ENCODE measurements at places on chromosomes 12 and 14.

- DNase-seq = no peak
Observed at GRCh38 chr14:103123634-103124500, 606 bp downstream of the TNFAIP2 start.

- DNase-seq = no peak
Observed at GRCh38 chr12:132170637-132171292, 26.5 kb downstream of the NOC4L start.

DNA sequence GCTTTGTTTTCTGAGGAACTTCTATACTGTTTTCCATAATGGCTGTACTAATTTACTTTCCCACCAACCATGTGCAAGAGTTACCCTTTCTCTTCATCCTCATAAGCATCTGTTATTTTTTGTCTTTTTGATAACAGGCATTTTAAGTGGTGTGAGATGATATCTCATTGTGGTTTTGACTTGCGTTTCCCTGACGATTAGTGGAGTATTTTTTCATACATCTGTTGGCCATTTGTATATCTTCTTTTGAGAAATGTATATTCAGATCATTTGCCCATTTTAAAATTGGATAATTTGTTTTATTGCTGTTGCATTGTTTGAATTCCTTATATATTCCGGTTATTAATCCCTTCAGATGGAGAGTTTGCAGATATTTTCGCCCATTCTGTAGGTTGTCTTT is 10.2 kb upstream of the HMGA2 start:
- DNase-seq = no peak

- no peak for DNase-seq
Observed at GRCh38 chr12:109018296-109018695, 2.6 kb downstream of the SVOP start.

- no peak for DNase-seq
Observed at GRCh38 chr14:55973911-55974630, 144.1 kb upstream of the PELI2 start.

- DNase-seq = no peak
Observed at GRCh38 chr12:96995861-96996260, 88.8 kb downstream of the NEDD1 start.

GRCh38 chr12:44847888-44848702 is 28.0 kb downstream of the NELL2 start:
- DNase-seq = no peak

- DNase-seq = peak; percentile 56
Observed at GRCh38 chr12:123713823-123714585, 1.9 kb downstream of the ATP6V0A2 start.

DNA sequence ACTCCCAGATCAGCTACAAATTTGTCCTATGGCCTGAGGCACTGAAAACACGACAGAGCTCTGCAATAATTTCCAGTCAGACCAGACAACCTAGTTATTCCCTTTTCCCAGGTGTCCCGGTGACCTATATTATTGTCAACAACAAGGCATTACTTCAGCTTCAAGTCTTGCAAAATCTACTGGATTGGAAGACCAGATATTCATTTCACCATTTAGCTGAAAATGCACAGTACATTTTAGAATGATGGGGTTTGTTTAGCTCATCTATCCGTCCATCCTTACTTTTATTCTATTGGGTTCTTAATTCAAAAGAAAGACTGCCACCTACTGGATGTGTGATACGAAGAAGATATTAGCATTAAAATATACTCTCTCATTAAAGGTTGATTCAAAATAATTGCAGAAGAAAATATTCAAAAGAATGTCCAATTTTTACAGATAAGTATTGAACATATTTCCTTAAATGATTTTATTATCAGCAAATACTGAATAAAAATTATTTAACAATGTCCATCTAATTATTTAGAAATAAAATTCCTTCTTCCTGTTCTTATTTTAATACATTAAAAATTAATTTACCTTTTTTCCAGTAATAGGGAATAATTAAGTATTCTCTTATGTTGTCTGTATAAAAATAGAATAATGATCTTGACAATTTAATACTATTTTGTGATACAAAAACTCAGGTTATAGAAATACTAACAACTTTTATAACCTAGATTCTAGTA is 244.9 kb upstream of the LRIG3 start:
- peak; percentile 26 for DNase-seq

- no peak for DNase-seq
Observed at GRCh38 chr12:2535583-2536204, 259.1 kb upstream of the FKBP4 start.

- DNase-seq = no peak
Observed at GRCh38 chr14:60670989-60671388, 21.7 kb upstream of the SIX1 start.

GRCh38 chr14:99327458-99328250 is 55.7 kb upstream of the BCL11B start:
- DNase-seq = no peak

GRCh38 chr14:41830714-41831406 is 224.2 kb downstream of the LRFN5 start:
- DNase-seq = no peak

GRCh38 chr12:122921917-122922316 is 26.0 kb upstream of the VPS37B start:
- DNase-seq = peak; percentile 50

DNA sequence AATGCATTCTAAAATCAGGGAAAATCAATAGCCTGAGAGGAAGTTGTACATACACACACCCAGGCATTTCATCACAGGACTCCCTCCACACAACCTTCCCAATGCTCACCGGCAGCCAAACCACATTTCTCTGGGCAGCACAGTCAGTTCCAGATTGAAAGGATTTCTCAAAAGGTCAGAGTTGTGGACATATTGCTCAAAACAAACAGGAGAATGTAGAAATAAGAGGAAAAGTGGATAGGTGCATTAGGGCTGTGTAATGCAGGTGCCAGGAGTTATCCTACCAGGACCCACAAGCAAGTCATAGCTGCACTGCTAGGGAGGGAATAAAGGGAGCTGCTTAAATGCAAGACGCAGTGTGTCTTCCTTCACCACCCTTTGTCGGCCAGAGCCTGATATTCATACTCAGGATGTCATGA is 62.9 kb downstream of the GCH1 start:
- no peak for DNase-seq

DNA sequence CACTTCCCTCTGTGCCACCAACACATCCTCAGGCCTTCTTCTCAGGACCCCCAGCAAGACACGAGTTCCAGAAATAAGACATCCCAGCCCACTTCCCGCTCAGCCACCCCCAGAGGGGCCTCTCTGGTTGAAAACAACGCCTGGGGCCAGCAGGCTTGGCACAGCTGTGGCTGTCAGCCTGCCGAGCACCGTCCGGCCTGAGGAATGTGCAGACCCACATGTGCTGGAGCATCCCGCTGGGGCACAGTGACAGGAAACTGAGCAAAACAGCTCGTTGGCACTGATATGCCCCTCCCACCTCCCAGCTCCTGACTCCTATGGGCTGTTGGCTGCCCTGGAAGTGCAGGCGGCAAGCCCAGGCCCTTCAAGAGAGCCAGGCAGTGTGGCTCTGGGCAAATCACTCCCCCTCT is 1.4 kb downstream of the SYNE3 start:
- DNase-seq = no peak

- DNase-seq = no peak
Observed at GRCh38 chr14:21017528-21018245, 7.2 kb downstream of the NDRG2 start.

- DNase-seq = peak; percentile 46
Observed at GRCh38 chr14:64788706-64789105, 84.5 kb downstream of the PLEKHG3 start.

DNA sequence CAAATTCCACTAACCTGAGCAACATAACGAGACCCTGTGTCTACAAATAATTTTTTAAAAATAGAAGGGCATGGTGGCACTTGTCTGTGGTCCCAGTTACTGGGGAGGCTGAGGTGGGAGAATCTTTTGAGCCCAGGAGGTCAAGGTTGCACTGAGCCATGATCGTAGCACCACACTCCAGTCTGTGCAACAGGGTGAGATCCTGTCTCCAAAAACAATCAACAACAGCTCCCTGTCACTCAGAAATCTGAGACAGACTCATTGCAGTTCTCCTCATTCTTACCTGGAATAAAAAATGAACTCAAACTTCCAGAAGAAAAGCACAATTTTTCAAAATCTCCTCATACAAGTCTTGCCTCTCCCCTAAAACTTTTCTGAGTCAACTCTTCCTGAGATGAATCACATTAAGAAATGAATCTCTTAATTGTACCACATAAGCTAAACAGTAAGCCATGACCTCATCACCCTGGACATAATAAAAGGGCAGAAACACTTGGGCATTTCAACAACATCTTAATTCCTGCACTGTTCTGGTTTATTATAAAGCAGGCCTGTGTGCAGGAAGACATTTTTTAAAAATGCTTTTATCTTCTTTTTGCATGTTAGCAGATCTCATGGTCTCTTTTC is 214.3 kb upstream of the CDKN3 start:
- DNase-seq = no peak

- DNase-seq = no peak
Observed at GRCh38 chr12:112944024-112944690, 5.9 kb downstream of the OAS3 start.

GRCh38 chr12:121198949-121199348 is 11.0 kb upstream of the P2RX4 start:
- no peak for DNase-seq

- DNase-seq = peak; percentile 100
Observed at GRCh38 chr14:61537563-61538463, 157.5 kb upstream of the HIF1A start.

- DNase-seq = no peak
Observed at GRCh38 chr12:41302979-41303403, 114.9 kb downstream of the PDZRN4 start.

GRCh38 chr14:52188381-52188780 is 79.1 kb upstream of the PTGDR start:
- no peak for DNase-seq

- DNase-seq = no peak
Observed at GRCh38 chr12:3473844-3474243, 17.2 kb upstream of the PRMT8 start.

DNA sequence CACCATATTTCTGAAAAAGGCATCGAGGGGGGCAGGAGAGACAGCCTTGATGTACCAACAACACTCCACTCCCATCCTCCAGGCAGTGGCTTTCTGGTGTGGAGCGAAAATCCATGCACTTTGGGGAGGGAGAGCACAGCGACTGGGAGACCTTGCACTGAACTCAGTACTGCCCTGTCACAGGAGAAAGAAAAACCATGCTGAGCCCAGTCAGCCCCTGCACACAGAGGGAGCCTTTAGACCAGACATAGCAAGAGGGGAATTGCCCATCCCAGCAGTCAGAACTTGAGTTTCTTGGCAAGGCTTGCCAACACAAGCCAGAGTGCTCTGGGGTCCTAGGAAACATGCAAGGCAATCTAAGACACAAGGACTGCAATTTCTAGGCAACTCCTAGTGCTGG is 24.8 kb upstream of the SLC6A15 start:
- DNase-seq = no peak

GRCh38 chr14:69458350-69458749 is 26.2 kb upstream of the PLEKHD1 start:
- DNase-seq = no peak

- no peak for DNase-seq
Observed at GRCh38 chr14:51925980-51926379, 63.4 kb upstream of the RTRAF start.

- DNase-seq = no peak
Observed at GRCh38 chr14:52266179-52266578, 1.3 kb upstream of the PTGDR start.

- no peak for DNase-seq
Observed at GRCh38 chr14:30312214-30312613, 246.7 kb upstream of the G2E3 start.

DNA sequence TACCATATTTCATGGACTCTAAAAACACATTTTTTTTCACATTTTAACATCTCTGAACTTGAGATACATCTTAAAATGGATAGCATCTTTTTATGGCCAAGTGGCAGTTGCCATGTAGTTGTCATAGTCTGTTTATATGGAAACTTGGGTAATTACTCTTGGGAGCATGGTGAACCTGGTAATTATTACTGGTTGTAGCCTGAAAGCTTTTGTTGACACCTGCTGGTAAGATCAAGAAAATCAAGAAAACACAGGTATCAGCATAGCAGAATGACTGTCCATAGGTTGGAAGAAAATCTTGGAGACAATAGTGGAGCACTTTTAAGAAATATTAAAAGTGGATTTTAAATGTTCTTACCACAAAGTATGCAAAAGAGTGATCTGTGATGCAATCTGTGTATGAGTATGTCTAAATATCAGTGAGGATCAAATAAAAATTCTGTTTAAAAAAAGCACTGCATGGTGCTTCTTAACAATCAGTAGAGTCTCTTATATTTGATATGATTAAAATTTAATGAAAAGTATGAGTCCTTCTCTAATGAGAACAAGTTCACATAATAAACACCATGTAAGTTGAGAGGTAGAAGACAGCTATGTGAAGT is 44.2 kb downstream of the TTC8 start:
- no peak for DNase-seq

DNA sequence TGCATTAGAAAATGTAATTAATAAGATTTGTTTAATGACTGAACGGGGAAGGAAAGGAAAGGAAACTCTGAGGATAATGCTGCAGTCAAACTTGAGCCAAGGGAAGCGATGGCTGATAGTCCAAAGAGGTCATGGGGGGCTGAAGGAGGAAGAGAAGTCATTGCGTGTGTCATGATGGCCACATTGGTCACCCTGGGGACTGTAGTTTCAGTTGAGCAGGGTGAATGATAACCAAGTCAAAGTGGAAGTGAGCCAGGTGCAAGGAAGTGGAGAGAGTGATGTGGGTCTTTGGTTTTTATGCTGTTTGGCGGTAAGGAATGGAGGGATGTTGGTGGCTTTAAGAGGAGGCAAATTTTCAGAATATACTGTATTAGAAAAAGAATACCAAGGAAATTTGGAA is 21.6 kb downstream of the C12orf75 start:
- no peak for DNase-seq

DNA sequence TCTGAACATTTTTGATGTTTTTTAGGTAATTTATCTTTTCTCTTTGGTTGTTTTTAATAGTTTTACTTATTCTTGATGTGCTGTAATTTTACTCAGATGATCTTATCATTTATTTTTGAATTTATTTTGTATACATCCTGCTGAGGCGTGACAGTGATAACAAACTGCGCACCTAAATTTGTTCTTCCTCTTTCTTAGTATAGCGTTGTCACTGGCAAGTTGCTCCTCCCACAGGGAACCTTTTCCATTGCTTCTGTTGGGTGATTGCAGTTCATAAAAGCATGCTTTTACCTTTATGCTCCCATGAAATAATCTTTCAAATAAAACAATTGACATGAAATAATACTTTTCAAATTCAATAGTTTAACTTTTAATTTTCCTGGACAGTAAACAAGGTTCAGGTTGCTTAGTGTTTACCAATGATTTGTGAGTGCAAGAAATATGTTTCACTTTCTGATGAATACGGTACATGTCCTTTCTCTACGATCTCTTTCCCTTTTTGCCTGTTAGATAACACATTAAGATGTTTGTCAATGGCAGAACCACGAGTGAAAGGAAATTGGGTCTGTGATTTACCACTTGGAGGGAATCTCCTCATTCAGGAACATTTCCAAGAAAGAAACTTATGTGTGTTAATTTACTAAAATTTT is 223.3 kb downstream of the CCDC91 start:
- DNase-seq = no peak

DNA sequence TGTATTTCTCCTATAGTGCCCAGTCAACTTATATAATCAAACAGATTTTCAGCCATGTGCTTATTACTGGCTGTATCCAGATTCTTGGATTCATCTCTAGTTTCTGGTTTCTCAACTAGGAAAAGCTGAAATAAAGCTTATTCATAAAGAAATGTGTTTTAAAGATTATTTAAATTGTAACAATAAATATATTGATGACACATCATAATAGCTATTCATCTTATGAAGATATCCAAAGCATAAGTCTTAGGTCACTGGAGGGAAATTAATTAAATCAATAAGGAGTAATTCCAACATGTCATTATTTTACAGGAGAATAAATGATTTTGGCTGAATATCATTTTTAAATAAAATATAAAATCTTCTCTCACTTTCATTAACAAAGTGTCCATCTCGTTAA is 32.1 kb upstream of the KRR1 start:
- no peak for DNase-seq

Measured in NCI-H2029 (cell line).